ENCODE measurements at places on chromosomes 3 and 15.

GRCh38 chr15:73755481-73755880 is 2.3 kb upstream of the INSYN1 start:
- no peak for DNase-seq

GRCh38 chr3:12487336-12487735 is 3.1 kb downstream of the TSEN2 start:
- DNase-seq: no peak

DNA sequence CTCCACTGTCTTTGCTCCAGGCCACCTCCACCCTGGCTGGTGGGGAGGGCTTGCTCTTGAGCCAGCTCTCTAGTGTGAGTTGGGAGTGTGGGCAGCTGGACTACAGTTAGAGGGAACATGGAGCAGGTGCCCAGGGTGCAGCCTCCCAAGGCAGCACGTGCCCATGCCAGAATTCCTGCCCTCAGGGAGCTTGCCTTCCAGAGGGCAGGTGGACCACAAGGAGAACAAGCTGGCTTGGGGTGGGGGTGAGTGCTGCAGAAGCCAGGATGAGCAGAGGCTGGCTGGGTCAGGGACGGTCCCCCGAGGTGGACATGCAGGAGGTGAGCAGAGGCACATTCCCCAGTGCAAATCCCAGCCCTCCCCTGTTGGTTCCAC is 89.5 kb downstream of the VGLL4 start:
- no peak for DNase-seq

GRCh38 chr3:125192190-125193035 is 20.1 kb downstream of the SLC12A8 start:
- DNase-seq: no peak

DNA sequence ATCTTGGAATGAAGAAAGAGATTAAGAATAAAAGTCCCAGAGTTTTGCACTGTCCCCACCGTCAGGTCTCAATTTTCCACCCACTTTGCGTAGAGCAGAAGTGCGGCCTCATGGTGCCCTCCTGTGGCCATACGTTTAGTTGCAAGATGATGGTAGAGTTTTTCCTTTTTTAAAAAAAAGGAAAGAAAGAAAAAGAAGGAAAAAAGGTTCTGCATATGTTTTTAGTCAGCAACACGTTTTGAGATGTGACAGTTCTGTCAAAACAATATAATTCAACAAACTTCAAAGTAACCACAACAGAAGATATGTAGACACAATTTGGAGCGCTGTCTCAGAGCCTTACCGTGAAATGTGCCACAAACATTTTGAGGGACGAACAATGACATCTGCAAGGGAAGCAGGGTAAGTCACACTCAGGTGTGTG is 24.6 kb downstream of the EBLN2 start:
- DNase-seq: peak; percentile 58

GRCh38 chr3:126448893-126449180 is 26.9 kb downstream of the ZXDC start:
- no peak for DNase-seq

GRCh38 chr15:55420171-55420866 is 12.0 kb downstream of the PIERCE2 start:
- DNase-seq: no peak

DNA sequence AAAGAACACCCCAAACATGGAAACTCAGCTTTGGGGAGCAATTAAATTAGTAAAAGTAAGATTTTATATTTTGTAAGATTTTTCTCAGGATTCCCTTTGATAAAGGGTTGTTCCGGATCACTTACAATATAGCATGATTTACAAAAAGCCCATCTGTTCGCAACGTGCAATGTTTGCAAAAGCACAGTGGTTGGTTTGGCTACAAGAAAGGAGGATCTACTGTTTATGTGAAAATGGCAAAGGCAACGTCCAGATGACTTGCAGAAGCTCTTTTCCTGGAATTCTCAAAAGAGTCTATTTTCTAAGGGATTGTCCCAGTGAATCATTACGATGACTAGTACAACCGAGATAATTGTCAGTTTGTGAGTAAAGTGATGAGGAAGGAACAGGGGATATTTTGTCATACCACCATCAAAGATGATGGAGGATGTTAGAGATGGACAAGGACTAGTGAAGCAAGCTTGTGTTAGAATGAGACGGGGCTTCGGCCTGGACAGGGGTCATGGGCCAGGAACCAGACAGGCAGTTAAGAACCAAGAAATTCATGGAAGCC is 71.6 kb downstream of the CRYGS start:
- DNase-seq: no peak
